Hematopoietic multipotent progenitor cell (in vitro differentiated cells): ENCODE measurements at places on chromosomes 12 and 14.

DNA sequence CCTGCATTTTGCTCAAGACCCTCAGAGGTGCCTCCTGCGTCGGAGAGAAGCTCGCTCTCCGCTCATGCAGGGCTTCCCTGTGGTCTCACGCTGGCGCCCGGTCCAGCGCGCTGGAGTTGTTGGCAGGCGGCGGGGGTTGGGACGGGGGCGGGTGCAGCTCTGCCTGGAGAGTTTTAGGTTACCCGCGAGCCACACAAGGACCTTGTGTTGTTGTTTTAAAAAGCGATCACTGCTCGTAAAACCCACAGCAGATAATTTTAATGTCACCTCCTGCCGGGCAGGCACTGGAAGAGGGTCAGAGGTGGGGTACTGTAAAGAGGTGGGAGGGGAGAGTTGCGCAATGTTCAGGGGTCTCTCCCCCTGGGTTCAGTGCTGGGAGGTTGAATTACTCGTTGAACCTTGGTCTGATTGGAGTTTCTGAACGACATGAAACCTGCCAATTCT lies 850 bp downstream of the SMOC1 start:
- no peak for DNase-seq

DNA sequence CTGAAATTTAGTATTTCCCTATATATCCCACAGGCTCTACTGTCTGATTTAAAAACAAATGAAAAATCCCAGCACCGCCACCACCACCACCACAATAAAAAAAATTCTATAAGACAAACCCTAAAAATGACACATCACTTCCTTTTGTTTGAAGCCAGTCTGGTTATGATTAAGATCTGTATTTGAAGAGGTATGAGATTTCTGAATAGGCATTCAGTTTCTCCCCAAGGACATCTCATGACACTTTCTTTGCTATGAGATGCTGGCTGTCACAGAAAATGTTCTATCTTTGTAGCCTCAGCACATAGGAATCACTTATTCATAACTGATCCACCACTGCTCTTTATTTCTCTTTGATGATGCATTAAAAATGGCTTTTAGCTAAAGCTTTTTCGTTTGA lies 1071.0 kb downstream of the SLC6A15 start:
- no peak for DNase-seq

GRCh38 chr12:102093319-102093718 lies 26.6 kb downstream of the NUP37 start:
- no peak for DNase-seq

DNA sequence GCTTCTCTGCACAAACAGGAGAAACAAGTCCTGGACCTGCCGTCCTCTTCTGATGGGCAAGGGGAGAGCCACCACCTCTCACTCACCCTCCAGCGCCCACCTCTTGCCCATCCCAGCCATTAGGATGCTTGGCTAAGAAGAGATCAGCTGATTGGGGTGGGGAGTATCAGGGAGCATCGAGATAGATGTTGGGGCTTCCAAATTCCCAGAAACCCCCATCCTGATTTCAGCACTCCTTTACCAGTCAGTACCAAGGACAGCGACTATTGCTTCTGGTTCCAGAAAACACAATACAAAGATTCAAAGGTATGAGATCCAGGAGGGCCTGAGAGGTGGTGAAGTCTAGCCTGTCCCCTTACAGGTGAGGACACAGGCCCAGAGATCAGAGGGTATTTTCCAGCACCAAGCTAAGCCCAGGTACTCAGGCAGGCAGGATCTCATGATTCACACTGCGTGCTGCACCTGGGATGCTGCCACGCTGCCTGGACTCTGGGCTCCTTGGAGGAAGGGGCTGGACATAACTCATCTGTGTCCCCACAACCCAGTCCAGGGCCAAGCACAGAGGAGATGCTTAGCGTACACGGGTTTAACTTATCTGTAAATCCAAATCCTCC lies 76.6 kb downstream of the TUNAR start:
- DNase-seq = no peak

DNA sequence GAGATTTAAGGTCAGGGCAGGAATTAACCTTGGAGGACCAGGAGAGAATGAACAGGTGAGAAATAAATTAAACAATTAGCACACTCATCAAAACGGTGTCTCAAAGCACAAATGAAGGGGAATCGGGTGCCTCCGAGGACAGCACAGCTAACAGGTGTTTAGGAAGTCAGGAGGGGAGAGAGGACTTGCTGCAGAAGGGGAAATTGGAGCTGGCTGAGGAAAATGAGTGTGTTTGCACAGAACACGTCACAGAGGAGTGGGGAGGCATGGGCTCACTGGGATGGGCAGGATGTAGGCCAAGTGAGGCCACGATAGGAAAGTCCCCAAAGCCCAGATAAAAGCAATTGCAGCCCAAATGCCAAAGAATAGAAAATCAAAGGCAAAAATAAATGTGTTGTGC lies 121.7 kb downstream of the ZNF664 start:
- DNase-seq = no peak
